ENCODE measurements at places on chromosomes 11 and 22.

- no peak for DNase-seq
Measured at GRCh38 chr11:1117992-1118391, 39.8 kb upstream of the MUC5AC start.

DNA sequence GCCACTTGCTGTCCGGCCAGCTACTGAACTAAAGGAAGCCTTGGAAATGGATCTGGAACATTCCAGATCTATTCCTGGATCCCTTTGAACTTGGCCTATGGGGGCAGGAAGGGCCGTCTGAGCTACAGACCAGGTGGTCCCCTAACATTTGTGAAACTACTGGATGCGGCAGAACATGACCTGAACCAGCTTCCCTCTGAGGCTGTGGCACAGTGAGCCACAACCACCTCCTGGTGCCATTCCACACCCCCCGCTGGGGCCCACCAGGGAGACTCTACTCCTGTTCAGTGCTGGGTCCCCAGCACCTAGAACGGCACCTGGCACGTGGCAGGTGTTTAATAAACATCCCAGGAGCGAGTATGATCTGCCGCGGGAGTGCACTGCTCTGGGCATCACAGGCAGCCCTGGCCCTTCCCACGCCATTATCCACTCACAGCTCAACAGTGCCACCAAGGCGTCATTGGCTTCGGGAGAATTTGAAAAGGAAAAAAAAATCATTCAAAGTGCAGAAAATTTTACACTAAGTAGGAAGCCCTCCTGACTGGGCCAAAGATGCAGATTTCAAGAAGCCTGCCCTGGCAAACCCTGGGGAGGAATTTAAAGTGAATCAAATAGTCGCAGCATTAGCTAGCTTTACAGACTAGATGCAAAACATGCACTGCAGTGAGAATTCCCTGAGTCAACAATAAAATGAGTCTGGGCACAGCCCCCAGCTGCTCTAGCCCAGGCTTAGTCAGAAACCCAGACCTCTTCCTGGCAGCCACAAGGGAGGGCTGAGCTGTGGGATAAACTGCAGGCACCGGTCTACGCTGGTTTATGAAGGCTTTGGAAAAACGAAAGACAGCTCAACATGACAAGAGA, 14.3 kb upstream of the EFCAB6 start:
- peak; percentile 11 for DNase-seq

DNA sequence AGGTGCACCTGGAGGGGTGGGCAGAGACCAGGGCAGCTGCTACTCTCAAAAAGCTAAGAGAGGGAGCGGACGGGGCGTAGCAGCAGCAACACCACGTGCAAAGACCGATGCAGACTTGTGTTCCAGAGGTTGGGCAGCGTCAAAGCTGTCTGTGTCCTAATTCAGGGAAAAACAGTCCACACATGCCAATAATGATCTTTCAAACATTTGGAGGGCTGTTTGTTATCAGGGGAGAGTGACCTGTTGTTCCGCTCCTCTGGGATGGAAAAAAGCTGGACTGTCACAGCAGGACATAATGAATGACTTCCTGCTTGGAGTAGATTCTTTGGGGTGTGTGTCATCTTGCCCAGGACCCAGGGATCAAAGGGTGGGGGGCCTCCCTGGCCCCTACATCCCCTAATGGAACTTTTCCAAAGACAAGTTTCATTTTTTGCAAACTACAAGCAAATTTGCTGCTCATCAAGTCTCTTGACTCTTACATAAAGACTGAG, 6.2 kb upstream of the FBLN1 start:
- DNase-seq, result no peak

- DNase-seq, result no peak
Measured at GRCh38 chr11:65536412-65537295, 11.8 kb downstream of the SCYL1 start.

- DNase-seq, result no peak
Measured at GRCh38 chr11:25733777-25734176, 598.2 kb upstream of the ANO3 start.

GRCh38 chr11:77253690-77254089, 47.8 kb downstream of the GDPD4 start:
- no peak for DNase-seq

DNA sequence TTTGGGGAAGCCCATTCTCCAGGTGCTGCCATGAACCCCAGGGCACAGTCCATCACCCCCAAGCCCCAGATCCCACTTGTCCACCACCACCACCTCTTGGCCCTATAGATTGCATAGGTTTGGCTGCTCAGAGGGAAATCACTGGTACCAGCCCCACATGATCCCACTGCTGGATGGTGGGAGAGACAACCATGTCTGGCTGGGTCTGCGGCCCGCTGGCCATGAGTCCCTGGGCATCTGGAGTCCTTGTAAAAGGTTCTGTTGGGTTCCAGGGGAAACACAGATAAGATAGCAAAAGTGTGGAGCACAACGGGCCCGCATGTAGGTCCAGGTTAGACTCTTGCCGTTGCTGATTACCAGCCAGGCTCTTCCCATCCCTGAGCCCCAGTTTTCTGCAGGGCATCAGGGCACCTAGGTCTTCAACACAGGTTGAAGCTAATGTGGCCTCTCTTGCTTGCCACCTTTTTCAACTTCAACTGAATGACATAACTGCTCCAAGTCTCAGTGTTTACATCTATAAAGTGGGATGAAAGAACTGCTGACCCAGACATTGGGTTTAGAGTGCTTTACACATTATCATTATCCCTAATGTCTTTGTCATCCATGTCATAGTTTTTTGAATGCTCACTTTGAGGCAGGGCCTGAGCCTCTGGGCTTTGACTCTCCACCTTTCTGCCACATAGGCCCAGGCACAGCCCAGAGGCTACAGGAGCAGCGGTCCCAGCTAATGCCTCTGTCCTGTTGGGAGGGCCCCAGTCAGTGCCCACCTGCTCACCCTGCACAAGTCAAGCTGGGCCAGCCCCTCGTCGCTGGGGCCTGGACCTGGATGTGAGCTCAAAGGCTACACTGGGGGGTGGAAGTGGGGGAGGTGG, 1.0 kb upstream of the TANGO2 start:
- DNase-seq, result no peak

- DNase-seq, result peak; percentile 13
Measured at GRCh38 chr11:70467201-70468085, 69.1 kb downstream of the CTTN start.

DNA sequence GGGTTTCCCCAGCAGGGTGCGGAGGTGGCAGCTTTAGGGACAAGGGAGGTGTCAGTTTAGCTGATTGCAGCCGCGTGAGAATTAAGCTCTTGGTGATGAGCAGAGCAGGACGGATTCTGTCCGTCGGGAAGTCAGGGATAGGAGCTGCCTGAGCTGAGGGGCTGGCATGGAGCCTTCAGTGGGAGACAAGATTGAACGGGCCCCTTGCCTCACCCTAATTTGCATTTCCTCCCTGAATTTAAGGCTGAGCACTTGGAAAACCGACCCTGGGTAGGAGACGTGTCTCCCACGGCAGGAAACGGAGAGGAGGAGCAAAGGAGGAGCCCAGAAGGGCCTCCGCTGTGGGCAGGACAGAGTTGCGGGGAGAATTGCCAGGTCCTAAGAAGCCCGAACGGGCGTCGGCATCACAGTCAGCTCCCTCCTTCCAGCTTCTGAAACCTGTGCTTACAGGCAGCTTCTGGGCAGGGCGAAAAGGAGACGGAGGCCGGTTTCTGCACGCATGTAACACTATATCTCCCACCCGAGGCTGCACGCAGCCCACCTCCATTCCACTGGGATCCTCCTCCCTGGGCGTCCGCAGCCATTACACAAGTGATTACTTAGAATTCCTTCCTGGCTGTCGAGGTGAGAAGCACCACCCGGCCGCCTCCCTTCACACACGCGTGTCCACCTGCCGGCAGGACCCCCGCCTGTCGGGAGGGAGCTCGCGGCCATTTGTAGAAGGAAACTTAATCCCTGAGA, 345.8 kb downstream of the BRD1 start:
- DNase-seq, result no peak

GRCh38 chr11:74366576-74366975, 31.7 kb downstream of the PGM2L1 start:
- DNase-seq, result no peak

- no peak for DNase-seq
Measured at GRCh38 chr22:29029202-29030000, 32.2 kb downstream of the C22orf31 start.

DNA sequence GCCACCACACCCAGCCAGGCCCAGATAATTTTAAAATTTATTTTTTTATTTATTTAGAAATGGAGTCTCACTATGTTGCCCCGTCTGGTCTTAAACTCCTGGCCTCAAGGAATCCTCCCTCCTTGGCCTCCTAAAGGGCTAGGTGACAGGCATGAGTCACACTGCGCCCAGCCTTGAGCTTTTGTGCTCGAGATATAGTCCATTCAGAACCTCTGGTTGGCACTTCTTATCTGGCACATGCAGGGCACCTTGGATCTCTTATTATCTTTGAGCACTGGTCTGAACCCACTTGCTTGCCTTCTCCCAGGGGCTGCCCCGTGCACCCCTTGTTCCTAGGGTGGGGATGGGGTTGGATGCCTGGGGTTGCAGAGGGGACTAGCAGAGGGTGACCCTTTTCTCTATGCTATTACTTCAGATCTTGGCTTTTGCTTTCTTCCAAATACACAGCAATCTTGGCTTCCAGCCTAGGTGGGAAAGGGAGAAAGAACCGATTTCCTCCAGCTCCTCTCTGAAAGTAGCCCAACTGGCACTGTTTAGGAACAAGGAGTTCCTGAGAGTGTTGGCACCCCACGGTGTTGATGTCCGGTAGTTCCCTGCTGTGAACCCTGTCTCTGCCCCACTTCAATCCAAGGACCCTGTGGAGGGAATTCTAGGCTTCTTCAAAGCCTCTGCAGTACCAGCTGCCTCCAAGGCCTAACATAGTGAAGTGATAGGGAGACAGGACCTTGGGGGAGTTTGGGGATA, 1.3 kb upstream of the SLC3A2 start:
- DNase-seq, result no peak

- DNase-seq, result no peak
Measured at GRCh38 chr11:61553373-61554171, 27.3 kb downstream of the SYT7 start.

DNA sequence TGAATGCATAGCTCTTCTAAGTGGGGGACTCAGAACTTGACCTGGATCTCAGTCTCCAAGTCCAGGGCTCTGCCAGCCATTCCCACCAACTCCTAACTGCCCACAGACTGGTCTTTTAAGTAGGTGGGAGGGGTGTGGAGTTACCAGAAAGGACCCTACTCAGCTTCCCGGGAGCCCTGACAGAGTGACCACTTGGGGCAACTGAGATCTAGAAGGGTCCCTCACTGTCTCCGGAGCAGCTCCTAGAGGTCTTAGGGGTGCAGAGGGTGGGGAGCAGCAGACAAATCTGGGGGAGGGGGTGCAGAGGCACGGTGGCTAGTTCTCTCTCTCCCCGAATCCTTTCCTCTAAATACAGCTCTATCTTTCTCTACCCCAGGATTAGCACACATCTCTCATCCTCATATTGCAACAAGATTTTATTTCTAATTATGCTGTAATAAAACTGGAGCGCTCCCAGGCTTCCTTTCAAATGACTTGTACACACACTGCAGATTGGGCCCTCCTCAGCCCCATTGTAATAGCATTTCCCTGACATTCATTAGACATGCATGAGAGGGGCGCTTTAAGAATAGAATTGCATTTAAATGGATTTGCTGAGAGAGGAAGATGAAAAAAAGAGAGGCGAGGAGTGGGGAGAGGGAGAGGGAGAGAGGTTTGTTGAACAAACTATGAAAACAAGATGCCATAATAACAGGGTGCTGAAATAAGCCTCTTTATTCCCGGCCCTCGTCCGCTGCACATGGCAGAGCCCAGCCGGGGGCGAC, 219.0 kb downstream of the CEP164 start:
- DNase-seq, result no peak

DNA sequence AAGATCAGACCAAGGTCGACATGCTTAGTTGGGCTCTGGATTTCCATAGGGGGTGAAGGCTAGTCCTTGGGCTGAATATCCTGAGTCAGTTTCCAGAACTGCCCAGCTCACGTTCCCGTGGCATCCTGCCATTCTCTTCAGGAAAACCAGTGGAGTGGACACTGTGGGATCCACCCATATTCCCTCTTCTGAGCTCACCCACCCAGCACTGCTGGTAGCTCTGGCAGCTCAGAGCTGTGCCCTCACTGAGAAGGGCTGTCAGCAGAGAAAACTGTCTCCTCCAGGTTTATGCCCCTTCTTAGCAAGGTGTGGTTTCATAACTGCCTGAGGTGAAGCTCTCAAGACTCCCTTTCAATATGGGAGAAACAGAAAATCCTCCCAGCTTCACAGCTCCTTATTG, 111.7 kb downstream of the GGTLC2 start:
- DNase-seq, result no peak

DNA sequence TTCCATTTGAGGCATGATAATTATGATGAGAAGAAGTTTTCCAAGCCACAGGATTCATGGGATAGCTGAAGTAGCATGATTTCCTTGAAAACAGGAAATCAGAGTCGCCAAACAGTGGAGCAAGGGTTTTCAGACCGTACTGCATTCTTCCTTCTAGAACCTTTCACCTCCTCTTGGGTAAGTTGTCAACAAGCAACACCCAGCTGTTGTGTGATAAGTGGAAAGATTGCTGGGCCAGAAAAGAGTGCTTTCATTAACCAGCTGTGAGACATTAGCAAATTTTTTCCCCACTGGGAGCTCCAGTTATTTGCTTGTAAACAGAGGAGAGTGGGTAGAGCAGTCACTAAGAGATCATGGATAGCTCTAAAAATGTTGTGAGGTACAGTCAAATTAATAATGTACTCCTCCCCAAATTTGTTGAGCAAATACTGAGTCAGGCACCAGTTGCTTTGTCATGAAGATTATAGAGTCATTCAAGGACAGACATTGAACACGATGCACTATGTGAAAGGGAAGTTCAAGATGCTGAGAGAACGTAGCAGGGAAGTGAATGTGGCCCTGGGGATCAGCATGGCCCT, 11.7 kb upstream of the MPEG1 start:
- DNase-seq, result no peak
